ENCODE measurements at places on chromosomes 11 and 22. TPM values are rescaled to one million over a fixed set of nuclear protein-coding genes. Genes with fewer than 3 reads are reported as not detected.

The MMP11 gene
- 0.42 TPM for total RNA-seq

The OR52H1 gene
- total RNA-seq = not detected

DNA sequence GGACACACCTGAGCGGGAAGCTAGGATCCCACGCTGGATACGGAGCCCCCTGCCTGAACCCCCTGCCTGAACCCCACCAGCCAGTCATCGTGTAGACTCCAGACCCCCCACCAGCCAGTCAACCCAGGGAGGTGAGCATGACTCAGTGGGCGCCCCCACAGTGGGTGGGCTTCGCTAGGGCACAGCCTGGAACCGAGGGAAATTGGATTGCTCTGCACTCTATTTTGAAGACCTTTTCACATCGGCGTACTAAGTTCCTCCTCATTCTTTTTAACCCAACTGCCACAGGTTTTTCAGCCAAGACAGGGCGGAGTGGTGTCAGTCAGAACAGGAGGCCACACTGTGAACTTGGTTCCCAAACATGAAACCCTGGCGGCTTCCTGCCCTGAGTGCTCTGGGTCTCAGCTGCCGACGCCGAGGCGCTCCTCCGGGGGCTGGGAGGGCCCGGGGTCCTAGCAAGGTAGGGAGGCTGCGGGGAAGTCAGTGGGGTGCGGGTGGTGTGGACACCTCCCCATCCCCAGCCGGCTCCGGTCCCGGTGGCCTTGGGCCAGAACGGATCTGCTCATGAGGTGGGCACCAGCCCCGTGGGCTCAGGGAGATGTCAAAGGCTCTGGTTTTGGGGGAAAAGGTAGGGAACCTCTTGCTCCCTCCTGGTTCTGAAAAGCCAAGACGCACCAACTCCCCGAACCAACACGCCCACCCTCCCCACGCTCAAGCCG lies 57.0 kb downstream of the BRD1 start:
- DNase-seq = peak; percentile 38
- H3K4me1 ChIP-seq = peaks cover 33% of the 10 kb centered on the region
- H3K27ac ChIP-seq = peak overlapping the region; percentile 48
- peaks cover 24% of the 10 kb centered on the region for H3K36me3 ChIP-seq
- no peaks in the 10 kb centered on the region for H3K27me3 ChIP-seq

DNA sequence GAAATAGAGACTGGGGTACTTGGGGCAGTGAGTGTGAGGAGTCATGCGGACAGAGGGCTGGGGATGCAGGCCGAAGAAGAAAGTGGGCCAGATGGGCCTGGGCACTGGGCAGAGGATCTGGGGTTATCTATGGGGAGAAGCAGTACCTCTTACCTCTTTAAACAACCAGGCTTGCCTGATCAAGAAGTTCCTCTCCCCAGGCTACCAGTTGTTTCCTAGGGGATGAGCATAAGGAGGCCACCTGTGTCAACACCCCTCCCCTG lies 98.4 kb upstream of the PITPNB start:
- H3K4me1 ChIP-seq = peaks cover 13% of the 10 kb centered on the region
- H3K36me3 ChIP-seq = no peaks in the 10 kb centered on the region
- no peak overlapping the region for H3K27ac ChIP-seq
- no peak overlapping the region for H3K4me3 ChIP-seq

The ART1 gene
- total RNA-seq = not detected

GRCh38 chr11:62146476-62147200 lies 22.8 kb downstream of the INCENP start:
- no peaks in the 10 kb centered on the region for H3K4me1 ChIP-seq
- no peak for DNase-seq
- H3K27me3 ChIP-seq = no peaks in the 10 kb centered on the region
- peaks cover 83% of the 10 kb centered on the region for H3K36me3 ChIP-seq

GRCh38 chr11:13963169-13963948 lies 836 bp downstream of the SPON1 start:
- H3K4me1 ChIP-seq = peaks cover 11% of the 10 kb centered on the region
- H3K4me3 ChIP-seq = peak overlapping the region; percentile 59
- no peaks in the 10 kb centered on the region for H3K36me3 ChIP-seq
- no peak overlapping the region for H3K27ac ChIP-seq
- H3K27me3 ChIP-seq = peaks cover 76% of the 10 kb centered on the region
- peak; percentile 55 for DNase-seq

All from activated CD8-positive, alpha-beta T cell treated with anti-CD3 and anti-CD28 coated beads, Interleukin-2, amount 10 ng/mL, durations not matched to agents 7 days and 5 days (primary cell).